Right lobe of liver (tissue), 6 donors: ENCODE measurements at places on chromosomes 7 and 10. TPM values are rescaled to one million over a fixed set of nuclear protein-coding genes. Genes with fewer than 3 reads are reported as not detected.

DNA sequence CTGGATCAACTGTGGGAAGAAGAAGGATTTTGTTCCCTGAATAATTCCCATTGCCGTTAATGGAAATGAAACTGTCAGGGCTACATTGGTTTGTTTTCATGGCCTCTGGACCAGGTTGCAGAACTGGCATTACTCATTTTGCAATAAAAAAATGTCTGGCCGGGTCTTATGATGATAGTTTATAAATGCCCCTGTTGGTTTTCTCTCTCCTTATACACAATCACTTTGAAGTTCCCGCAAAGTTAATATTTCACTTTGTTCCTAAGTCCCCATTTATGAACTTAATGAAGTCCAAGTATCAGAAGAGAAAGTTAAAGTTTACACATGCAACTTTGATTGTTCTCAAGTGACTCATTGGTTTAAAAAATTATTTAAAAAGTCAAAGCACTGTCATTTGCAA lies 150.7 kb upstream of the PRR15 start:
- DNase-seq, result no peak

DNA sequence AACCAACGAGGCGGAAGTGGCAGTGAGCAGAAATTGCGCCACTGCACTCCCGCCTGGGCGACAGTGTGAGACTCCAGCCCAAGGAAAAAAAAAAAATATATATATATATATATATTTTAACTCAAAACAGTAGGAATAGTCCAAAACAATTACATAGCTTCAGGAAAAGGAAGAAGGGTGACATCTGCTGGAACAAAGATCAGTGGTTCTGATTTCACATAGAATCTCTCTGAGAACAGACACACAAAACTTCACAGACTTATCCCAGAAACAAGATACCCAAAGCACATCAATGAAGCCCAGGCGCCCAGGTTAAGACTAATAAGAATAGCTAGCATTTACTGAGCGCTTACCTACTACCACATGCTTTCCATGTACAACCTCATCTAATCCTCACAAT lies 45.0 kb downstream of the DNMBP start:
- DNase-seq, result no peak

Gene DENND2A
- 2.4 TPM for total RNA-seq

DNA sequence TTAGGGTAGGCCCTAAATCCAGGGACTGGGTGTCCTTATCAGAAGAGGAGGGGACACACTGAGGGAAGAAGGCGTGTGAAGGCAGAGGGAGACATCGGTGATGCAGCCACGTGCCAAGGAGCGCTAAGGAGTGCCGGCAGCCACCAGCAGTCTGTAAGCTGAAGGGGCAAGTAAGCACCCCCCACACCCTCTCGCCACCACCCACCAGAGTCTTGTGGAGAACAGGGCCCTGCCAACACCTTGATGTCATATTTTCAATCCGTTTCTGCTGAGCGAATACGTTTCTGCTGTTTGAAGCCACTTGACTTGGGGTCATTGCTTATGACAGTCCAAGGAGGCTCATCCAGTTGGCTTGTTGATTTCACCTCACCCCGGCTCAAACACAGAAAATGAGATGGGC lies 37.9 kb downstream of the RGS10 start:
- DNase-seq, result no peak

- no peak for DNase-seq
Measured at GRCh38 chr10:51488766-51489408, 210.5 kb downstream of the CSTF2T start.

Gene DYNC1I1
- 0.49 TPM for total RNA-seq

Gene PNLIPRP2
- not detected for total RNA-seq

Gene SPAM1
- total RNA-seq, result not detected

DNA sequence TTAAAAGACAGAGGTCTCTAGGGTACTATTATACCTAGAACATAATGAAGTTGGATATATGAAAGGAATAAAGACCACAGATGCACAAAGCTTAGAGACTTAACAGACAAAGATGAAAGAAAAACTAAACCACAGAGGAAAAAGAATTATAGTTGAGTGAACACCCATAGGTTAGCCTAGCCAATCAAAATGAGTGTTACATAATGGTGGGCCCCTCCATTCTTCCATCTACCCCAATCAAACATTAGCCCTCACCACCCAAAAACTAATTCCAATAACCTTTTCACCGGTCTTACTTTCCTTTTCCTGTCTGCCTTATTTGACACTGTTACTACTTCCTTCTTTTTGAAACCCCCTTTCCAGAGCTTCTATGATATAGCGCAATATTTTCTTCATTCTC lies 130.1 kb downstream of the ELMO1 start:
- no peak for DNase-seq

Gene HABP2
- 422 TPM for total RNA-seq

DNA sequence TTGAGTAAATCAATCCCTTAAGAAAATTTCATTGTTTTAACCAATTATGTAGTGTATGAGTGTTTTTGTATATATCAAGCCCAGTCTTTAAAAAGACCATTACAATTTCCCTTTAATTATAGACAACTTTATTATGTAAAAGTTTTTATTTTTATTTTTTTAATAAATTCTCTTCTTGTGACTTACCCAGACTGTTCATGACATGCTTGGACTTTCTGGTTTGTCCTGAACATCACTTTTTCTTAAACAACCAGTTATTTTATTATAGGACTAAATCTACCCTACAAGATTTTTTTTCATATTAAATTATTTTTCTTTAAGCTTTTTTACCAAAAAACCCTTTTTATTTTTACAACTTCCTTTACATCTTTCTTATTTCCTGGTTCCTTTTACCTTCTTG lies 410.4 kb downstream of the ATRNL1 start:
- DNase-seq, result no peak

Gene EIF5AL1
- total RNA-seq, result 0.51 TPM

DNA sequence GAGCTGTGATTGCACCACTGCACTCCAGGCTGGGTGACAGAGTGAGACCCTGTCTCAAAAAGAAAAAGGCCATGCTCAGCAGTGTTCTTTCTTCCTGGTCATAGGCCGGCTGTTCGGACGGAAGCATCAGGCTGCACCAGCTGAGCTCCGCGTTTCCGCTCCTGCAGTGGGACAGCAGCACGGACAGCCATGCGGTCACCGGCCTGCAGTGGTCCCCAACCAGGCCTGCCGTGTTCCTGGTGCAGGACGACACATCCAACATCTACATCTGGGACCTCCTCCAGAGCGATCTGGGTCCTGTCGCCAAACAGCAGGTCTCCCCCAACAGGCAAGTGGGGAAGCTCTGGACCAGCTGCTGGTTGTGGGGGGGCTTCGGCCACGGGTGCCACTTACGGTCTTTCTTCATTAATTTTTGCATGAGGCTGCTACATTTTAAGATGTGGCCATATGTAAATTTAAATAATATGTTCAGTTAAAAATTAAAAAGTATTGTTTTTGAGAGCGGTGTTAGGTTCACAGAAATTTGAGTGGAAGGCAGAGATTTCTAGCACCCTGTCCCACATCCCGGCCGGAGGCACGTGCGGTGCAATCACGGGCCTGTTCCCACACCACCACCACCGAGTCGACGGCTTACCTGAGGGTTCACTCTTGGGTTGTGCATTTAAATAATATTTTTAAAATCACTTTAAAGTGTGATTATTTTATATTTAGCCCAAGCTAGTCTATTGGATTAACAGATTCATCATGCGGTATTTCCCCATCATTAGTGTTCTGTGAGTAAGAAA lies 85.7 kb downstream of the DYNC2I1 start:
- no peak for DNase-seq

GRCh38 chr7:20541608-20542349 lies 73.7 kb upstream of the ABCB5 start:
- DNase-seq, result no peak

- no peak for DNase-seq
Measured at GRCh38 chr7:1290026-1290678, 57.5 kb downstream of the UNCX start.

DNA sequence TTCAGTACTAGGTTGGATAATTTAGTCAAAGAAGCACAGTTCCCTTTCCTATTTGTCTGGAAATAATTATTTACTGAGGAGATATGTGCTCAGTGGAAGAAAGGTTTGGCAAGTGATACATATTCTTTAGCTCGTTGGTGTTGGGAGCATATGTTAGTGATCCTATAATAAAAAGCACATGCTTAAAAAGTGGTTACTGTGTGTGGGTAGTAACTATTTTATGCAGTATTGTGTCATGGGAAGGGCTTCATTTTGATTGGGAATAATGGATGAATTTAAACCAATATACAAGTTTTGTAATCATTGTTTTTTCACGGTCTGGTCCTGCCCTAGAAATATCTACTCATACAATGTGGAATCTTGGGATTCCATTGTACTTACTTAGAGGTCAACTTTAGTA lies 188.7 kb upstream of the PPP1R3A start:
- no peak for DNase-seq

GRCh38 chr10:102422545-102423129 lies 2.0 kb downstream of the FBXL15 start:
- peak; percentile 89 for DNase-seq

GRCh38 chr7:24721481-24722001 lies 35.7 kb downstream of the GSDME start:
- no peak for DNase-seq

Gene SCIN
- not detected for total RNA-seq

- no peak for DNase-seq
Measured at GRCh38 chr10:5958077-5958476, 19.3 kb downstream of the IL15RA start.

DNA sequence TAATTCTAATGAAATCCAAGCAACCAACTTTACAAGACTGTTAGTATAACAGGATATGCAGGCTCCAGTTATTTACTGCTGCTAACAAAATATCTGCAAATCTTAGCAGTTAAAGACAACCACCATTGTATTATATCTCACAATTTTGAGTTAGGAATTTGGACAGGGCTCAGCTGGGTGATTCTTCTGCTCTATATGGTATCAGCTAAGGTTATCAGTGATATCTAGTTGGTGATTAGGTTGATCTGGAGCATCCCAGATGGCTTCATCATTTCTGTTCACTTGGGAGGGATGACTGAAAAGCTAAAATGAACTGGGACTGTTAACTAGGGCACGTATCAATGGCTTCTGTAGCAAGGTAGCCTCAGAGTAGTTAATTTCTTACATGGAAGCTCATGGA lies 105.7 kb downstream of the MBL2 start:
- DNase-seq, result no peak
